ENCODE measurements at places on chromosomes 1 and 21. TPM values are rescaled to one million over a fixed set of nuclear protein-coding genes. Genes with fewer than 3 reads are reported as not detected.

DNA sequence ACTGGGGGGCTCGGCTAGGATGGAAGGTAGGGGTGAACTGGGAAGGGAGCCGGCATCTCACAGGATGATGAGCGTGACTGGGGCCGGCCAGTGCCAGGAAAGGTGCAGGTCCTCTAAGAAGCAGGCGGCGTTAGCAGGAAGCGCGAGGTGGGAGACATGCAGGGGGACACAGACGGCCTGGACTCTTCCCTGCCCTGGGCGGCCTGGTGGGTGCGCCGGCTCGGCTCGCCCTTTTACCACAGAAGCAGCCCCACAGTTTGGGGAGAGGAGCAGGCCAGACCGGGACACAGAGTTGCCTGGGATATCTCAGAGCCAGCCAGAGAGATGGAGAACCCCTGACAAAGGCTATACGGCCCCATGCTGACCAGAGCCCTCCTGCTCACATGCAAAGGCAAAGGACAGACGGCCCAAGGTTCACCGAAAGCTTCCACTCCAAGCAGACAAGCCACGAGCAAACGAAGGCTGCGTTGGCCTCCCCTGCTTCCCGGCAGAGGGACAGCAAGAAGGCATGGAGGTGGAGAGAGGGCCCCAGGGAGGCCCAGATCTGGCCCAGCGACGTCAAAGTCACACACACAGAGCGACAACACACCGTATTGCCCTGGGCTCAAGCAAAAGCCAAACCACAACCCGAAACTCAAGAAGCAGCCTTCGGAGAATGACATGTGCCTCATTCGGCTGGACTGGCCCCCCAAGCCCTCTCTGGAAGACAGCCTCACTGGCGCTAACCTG is 14.9 kb upstream of the ALDH4A1 start:
- DNase-seq = no peak

DNA sequence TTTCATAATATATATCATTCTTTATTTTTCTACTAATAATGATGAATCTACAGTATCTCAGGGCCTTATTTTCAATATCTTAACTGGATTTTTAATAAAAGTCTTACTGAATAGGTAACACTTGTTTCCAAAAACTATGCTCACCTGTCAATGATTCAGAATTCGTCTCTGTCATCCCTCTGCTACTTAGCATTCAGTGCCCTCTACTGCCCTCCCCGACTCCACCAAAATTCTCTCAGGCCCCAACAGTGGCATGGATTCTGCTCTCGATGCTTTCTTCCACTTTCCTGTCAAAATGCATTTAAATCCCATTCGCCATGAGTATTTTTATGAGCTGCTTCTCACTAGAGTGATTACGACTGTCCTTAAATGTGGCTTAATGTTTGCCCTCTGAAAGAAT is 10.5 kb upstream of the BACH1 start:
- DNase-seq = no peak

GRCh38 chr1:194114288-194114687 is 927.9 kb upstream of the B3GALT2 start:
- no peak for DNase-seq

DNA sequence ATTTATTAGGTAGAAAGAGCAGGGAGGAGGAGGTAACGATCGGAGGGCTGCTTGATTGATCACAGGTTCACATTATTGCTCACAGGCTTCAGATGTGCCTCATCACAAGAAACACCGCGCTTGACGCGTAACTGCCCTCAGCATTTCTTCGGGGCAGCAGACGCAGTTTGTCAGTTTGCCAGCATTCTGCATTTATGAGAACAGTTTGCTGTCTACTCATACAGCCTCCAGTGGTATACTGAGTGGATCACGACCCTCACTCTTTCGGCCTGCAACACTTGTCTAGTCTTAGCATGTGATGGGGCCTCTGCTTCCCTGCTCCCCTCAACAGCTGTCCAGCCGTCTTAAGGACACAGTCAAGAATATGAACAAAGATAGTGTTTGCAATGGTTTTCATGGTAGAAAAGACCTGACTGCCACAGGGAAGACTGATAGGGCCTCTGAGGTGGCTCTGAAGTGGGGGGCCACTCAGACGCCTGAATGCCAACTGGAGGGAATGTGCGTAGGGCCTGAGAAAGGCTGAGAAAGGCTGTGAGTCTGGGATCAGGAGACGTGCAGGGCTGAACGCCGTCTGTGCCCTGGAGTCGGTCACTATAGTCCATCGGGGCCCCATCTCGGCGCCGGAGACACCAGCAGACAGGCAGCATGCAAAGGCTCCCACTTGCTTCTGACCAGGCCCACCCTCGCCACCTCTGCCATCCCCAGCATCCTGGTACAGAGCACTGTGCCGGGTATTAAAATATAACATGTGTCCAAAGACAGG is 45.0 kb downstream of the UBE2G2 start:
- no peak for DNase-seq

The FHAD1 gene
- 14.3 TPM for total RNA-seq

The OPRD1 gene
- total RNA-seq = not detected
